CD4-positive, alpha-beta T cell treated with Interleukin-4 for 4 hours (primary cell): ENCODE measurements at places on chromosomes 2 and 18.

DNA sequence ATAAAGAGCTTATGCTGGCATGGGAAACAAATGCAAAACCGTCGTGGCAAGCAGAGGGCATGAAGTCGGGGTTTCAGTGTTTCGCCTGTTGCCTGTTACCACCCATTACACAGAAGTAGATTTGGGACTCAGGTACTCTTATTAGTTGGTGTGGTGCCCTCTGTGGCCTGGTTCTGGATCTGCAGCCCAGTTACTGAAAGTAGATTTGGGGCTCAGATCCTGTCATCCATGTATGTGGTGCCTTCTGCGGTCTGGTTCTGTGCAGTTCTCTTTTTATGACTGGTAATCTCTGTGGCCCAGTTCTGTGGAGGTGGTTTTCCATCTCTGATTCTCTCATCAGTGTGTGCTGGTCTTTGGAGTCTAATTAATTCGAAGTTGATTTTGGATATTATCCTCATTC is 45.2 kb downstream of the ADNP2 start:
- DNase-seq: peak; percentile 36

- no peak for DNase-seq
Observed at GRCh38 chr2:108076527-108076926, 90.2 kb downstream of the SLC5A7 start.

DNA sequence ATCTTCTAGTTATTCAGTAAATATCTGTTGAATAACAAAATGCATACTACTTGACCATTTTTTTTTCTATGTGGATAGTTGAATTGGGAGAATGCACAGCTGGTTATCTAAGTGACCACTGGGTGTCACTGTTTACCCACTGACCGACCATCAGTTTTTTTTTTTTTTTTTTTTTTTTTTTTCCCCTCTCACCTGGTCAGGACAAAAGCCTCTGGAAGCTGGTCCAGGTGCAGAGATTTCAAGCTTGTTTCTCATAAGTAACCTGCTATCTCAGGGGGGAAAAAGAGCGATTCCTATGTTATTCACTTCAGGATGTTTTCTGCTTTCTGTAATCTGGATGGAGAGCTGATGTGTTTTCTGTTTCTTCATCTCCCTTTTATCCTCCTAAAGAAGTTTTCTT is 256.0 kb downstream of the DCDC2C start:
- no peak for DNase-seq

- no peak for DNase-seq
Observed at GRCh38 chr2:64094663-64095382, 49.4 kb downstream of the PELI1 start.

DNA sequence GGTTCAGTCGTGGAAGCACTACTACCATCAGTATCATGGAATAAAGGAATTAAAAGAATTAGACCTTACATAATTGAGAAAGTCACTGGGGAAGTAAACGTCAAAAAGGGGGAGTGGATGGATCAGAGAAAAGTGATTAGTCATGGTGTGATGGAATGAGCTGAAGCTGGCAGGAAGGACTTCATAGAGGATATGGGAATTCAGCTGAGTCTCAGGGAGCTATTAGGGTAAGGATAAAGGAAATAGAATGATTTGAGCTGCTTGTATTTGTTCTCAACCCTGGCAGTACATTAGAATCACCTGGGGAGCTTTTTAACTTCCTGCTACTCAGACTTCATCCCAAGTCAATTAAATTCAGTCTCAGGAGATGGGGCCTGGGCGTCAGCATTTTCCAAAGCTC is 53.4 kb upstream of the SETBP1 start:
- no peak for DNase-seq

DNA sequence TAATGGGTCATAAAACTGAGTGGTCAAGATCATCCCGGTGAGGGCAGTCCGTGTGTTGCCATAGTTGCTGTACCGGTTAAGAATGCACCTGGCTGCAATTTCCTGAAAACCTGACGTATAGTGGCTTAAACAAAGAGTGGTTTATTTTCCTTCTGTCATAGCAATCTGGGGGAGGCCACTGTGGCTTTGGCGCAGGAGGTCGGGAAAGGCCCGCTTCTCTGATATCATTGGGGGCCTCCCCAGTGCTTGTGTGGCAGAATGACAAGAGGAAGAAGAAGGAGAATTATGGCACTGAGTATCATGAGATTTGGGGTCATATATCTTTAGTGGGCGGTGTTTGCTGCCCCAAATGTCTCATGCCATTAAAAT is 4.4 kb downstream of the C2orf92 start:
- DNase-seq: no peak

GRCh38 chr18:25825979-25826776 is 264.2 kb downstream of the SS18 start:
- no peak for DNase-seq
